ENCODE measurements at places on chromosomes 6 and 20.

- peak; percentile 71 for DNase-seq
These were observed 150.8 kb downstream of the PRL start for GRCh38 chr6:22145823-22146677.

GRCh38 chr20:19137641-19138040 lies 74.8 kb upstream of the SLC24A3 start:
- DNase-seq: no peak

GRCh38 chr6:42136508-42137193 lies 5.8 kb downstream of the C6orf132 start:
- peak; percentile 83 for DNase-seq

DNA sequence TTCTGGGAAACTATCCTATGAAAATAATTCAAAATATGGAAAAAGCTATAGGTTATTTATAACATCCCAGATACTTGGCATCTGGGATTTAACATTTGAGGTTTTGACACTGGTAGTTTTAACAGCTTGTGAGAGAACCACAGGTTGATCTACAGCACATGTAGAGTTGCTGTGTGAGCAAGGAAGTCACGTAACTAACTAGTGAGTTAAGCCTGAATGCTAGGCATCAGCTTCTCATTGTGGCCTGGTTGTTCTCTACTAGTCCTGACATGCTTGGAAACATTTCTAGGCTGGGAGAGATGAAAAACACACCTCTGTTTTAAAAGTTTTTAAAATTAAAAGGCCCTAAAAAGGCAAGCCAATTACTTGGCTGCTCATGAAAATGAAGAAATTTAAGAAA lies 28.2 kb downstream of the ESF1 start:
- DNase-seq: no peak

DNA sequence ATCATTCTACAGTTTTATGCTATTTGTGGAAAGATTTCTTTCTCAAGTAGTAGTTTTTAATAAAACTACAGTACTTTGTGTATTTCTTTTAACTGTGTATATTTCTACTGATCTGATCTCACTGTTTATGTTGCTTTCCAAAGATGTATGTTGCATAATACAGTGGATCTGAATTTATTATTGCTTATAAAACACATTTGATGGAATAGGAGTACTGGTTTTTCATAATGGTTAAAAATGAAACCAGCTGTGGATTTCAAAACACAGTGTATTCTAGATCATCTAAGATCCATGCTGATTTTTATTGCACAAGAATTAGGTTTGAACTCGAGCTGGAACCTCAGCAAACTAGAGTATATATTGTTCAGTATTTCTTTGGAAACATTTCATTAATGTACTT lies 8.0 kb downstream of the NKX2-4 start:
- DNase-seq: no peak

- peak; percentile 31 for DNase-seq
These were observed 61.7 kb upstream of the SHLD1 start for GRCh38 chr20:5688431-5688972.

GRCh38 chr6:6882592-6882991 lies 225.2 kb upstream of the RREB1 start:
- no peak for DNase-seq

DNA sequence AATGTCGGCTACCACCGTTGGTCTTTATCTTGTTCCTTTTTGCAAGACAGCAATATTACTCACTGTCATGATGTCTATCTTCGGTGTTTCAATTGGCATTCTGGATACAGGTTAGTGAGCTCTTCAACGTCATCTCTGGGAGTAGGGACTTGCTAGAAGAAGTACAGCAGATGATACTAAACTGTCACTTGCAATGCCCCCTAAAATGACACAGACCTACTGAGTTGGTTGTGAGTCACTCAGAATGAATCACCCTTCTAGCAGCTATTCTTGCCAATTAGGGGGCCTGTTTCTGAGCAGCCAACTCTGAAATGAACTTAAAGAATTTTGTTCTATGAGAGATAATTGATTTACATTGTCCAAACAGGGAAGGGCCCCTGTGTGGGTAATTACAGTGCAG lies 176.5 kb downstream of the SLC16A10 start:
- DNase-seq: peak; percentile 57

DNA sequence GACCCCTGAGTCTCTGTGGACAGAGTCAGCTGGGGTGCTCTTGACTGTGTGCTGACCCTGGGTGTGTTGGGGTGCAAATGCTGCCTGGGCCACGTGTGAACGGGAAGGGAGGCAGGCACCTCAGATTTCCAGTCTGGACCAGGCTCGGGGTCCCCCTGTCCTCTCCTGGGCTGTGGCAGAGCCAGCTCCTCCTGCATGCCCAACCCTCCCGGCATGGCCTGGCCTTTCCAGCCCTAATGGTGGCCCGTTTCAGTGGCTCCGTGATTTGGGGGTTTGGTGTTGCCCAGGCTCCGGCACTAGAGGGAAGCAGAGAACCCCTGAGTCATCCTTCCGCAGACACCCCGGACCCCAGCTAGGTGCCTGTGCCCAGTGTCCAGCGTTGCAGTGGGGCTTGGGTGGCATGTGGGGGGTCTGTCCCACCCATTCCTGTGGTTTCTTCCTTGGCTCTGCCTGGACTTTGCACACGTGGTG lies 9.1 kb downstream of the RBM38 start:
- DNase-seq: no peak

- DNase-seq: no peak
These were observed 1.9 kb upstream of the KCNG1 start for GRCh38 chr20:51024761-51025160.

GRCh38 chr6:68652117-68652536 lies 17.0 kb downstream of the ADGRB3 start:
- DNase-seq: no peak
